Motor neuron (in vitro differentiated cells): ENCODE measurements at places on chromosomes 3 and 15. TPM values are rescaled to one million over a fixed set of nuclear protein-coding genes. Genes with fewer than 3 reads are reported as not detected.

Gene TP53BP1
- total RNA-seq: 68.8 and 85.1 TPM in 2 replicates

Gene CMTM8
- total RNA-seq: 1.3 and 1.7 TPM in 2 replicates

Gene ALDH1L1
- total RNA-seq: 1.7 and 1.9 TPM in 2 replicates

Gene DISP2
- total RNA-seq: 0.16 and 0.56 TPM in 2 replicates

Gene IVD
- 33.5 and 34.7 TPM in 2 replicates for total RNA-seq

Gene GCNT3
- total RNA-seq: 67.3 and 75.5 TPM in 2 replicates

Gene EFHB
- 2.0 and 2.4 TPM in 2 replicates for total RNA-seq

DNA sequence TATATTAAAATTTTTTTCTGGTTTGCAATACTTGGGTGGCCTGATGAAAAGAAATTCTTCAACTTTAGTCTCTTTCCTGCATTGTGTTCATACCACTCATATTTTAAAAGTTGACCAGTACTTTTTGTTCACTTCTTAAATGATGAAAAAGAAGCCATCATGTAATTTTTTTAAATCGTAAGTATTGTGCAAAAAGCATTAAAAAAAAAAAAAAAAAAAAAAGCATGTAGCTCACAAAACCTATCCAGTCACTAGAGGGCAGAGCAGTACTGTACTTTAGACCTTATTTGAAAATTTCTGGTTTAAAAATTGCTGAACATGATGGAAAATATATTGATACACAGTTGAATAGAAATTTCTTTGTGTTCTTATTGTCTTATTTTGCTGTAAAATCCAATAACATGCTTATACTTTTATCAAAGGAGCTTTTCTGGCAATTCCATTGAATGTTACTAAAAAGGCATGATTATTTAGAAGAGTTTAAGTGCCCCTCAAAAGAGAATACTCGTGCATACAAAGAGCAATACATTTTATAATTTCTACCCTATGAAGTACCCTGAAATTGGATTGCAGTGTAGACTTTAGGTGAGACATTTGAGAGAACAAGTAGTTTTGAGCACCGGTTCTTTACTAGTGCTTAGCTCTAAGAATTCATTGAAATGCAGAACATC, 137.7 kb downstream of the BBX start:
- no peak for ATAC-seq

GRCh38 chr3:111473550-111473949, 68.4 kb upstream of the CD96 start:
- no peak for ATAC-seq

GRCh38 chr3:138786788-138787271, 47.9 kb downstream of the PIK3CB start:
- ATAC-seq: no peak

- ATAC-seq: peak; percentile 10
Measured at GRCh38 chr3:128344052-128344735, 122.5 kb downstream of the DNAJB8 start.

DNA sequence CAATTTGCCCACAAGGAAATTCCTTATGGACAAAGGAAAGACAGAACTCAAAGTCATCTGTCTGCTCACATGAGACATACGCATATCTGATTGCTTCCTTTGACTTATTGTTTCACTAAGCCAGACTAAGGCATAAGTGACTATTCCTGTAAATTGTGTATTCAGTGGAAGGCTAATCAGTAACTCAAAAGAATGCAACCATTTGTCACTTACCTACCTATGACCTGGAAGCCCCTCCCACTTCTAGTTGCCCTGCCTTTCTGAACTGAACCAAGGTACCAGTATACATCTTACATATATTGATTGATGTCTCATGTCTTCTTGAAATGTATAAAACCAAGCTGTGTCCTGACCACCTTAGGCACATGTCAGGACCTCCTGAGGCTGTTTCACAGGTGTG, 53.5 kb upstream of the PROK2 start:
- ATAC-seq: no peak

- ATAC-seq: no peak
Measured at GRCh38 chr3:54045061-54045815, 77.1 kb upstream of the CACNA2D3 start.

DNA sequence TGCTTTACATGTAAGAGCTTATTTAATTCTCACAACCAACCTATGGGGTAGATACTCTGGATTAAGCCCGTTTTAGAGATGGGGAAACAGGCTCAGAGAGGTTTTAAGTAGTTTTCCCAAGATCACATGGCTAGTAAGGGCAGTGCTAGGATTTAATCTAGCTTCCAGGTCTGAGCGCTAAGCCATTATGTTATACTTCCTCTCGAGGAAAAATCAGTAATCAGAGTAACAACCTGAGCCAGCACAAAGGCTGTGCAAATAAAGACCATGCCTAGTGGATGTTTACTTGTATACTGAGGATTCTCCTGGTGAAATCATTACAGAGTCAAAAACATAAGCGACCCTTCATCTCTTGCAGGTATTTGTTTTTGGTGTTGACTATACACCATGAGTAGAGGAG, 9.0 kb downstream of the FSTL1 start:
- no peak for ATAC-seq

DNA sequence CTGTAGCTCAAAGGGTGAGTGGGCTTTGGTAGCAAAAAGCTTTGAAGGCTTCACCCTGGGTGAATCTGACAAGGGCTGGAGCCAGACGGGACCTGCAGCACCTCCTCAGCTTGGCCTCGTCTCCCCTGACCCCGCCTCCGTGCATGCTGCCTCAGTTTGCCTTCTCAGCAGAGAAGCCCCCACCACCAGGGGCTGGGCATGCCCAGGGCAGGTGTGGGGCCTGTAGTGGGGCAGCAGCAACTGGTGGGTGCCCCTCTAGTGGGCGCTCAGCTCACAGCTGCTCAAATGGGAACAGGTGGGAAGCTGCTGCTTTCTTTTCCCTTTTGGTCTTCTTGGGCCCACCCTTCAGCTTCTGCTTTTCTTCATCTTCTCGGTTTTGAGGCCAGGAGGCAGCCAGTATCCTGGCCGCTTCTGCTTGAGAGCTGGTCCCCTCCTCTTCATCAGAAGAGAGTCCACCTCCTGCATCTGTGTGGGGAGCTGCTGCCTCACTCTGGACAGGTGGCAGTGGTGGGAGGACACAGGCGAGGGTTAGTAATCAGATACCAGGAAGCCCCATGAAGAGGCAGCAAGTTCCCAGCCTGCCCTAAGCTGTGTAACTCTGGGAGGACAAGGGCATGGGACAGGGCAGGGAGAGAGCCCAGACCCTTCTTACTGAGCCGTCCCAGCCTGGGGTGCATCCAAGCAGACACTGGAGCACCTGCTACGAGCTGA, 21.0 kb downstream of the TMEM43 start:
- no peak for ATAC-seq

DNA sequence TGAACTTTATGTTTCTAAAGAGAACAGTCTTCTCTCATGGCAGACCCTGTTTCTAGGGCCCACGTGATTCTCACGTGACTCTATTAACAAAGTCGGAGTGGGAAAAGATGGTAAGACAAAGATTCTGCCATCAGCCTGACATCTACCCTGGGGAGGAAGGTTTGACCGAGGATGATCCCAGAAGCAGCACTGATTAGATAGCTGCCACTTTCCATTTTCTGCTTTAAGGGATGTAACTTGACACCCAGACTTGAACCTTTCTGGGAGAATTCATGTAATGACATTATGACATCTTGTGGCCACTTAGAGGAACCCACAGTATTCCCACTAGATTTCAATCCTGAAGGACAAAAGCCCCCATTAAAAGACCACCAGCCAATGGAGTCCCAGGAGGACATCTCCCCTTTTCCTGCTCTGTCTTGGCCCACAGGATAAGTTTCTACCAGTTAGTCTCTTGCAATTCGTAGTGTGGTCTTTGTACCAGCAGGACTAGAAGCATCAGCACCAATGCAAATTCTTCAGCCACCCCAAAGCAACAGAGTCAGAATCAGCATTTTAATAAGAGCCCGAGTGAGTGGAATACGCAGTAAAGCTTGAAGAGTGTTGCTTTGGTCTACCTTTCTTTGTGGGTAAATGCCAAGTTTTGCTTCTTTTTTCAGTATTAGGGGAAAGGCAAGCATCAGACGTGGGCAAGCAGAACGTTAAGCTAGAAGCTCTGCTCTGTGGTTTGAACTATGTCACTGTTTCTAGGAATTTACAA, 480.5 kb upstream of the PROK2 start:
- no peak for ATAC-seq

GRCh38 chr15:48719668-48720067, 74.2 kb upstream of the FBN1 start:
- no peak for ATAC-seq

DNA sequence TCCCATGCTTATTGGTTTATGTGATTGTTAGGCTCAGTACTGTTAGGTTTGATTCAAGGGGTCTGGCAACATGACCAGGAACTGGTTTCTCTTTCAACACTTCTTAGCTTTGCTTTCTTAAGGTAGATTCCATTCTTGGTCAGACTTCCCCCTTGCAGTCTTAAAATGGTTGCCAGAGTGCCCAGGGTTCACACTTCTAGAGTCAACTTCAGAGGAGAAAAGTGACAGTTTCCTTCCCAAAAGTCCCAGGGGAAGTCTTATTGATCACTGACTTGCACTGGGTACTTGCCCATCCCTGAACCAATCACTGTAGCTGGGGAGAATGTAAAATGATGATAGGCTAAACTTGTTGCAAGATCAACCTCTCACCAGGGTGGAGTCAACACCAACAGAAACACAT, 14.1 kb downstream of the MGLL start:
- ATAC-seq: no peak

- ATAC-seq: no peak
Measured at GRCh38 chr3:65996589-65996988, 42.1 kb downstream of the MAGI1 start.

GRCh38 chr3:54146506-54147239, 24.3 kb downstream of the CACNA2D3 start:
- peak; percentile 97 for ATAC-seq
